ENCODE measurements at places on chromosomes 1 and 21.
A peak's percentile ranks its signal among the peaks of the same experiment; 100 is the strongest.

DNA sequence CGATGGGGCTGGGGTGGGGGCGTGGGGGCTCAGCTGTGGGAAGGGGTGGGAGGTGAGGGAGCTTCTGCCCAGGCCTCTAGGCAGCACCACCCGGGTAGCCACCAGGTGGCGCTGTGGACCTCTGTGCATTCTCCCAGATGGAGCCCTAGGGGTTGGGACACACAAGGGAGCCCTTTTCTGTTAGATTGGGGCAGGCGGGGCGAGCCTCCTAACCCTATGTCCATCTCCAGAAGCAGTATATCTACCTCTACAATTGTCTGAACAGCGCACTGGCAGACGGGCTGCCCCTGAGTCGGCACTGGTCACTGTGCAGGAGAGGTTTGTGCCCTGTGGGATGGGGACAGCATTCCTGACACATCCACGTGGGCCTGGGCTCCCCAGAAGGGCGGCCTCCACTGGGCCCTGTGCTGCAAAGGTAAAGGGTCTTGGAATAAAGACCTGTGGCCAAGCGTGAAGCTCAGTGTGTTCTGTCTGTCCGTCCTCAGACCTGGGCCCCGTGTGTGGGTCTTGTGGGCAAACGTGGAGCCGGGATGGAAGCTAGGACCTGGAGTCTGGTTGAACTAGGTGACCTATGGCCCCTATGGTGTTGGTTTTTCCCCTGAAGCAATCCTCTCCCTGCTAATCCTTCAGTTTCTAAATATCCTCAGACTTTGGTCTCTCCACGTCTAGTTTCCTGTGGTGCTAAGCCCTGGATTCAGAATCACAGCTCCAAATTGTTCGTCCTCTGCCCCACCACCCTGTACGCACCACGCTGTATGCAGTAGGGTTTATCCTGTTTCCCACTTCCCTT is 4.4 kb upstream of the LGR6 start:
- DNase-seq, result peak; percentile 74

- DNase-seq, result no peak
These were observed 12.2 kb downstream of the DSTYK start for GRCh38 chr1:205199090-205199930.

- DNase-seq, result no peak
These were observed at the start of gene PTGFRN for GRCh38 chr1:116909512-116910378. PTGFRN (plus strand) TSS chr1:116909916; CDS start chr1:116910204, 288 bp downstream.

- DNase-seq, result no peak
These were observed 221.6 kb downstream of the BRINP2 start for GRCh38 chr1:177392336-177392735.

DNA sequence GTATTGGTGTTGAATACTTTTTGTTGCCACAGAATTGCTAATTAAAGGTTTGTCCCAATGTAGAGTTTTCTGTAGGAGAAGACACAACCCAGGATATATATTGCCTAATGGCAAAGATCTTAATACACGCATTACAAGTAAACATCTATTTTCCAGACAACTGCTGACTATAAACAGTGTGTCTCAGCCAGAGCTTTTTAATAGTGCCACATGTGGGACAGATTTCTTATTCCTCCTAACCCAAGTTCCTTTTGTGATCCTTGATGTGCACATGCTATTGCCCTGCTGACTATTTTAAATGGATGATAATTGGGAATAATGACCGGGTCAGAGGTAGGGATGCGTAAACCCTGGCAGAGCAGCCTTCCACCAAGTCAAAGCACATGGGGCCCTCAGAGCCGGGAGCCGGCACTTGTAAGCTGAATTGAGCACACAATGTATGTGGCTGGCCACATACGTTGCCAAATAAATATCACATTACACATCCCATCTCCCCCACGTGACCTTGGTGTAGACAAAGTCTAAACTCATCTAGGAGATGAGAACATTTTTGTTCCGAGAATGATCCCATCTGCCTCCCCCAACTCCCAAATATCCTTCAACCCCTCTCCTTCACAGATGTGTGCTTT is 209.8 kb upstream of the NFIA start:
- no peak for DNase-seq

- DNase-seq, result no peak
These were observed 39.1 kb upstream of the LRRC3 start for GRCh38 chr21:44416193-44416592.

- no peak for DNase-seq
These were observed 12.2 kb downstream of the LORICRIN start for GRCh38 chr1:153271711-153272110.

DNA sequence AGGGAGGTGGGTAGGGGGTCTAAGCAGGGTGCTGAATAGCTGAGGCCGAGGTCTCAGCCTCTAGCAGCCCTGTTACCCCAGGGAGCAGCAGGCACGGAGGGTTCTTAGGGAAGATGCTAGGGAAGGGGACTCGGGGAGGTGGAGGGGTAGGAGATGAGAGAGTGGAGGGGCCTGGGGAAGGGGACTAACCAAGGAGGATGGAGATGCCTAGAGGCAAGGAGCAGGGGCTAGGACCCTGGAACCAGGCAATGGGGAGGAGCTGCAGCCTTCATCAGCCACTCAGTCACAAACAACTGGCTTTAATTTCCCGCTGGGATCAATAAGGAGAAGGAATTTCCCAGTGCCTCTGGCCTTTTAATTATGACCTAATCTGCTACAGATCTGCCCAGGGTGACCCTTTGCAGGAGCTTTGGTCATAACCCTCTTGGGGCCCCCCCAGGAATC is 2.9 kb upstream of the CRABP2 start:
- DNase-seq, result no peak

- DNase-seq, result no peak
These were observed 167.5 kb downstream of the CLIC6 start for GRCh38 chr21:34836103-34836932.

- DNase-seq, result no peak
These were observed 6.8 kb downstream of the RGS5 start for GRCh38 chr1:163195728-163196448.

DNA sequence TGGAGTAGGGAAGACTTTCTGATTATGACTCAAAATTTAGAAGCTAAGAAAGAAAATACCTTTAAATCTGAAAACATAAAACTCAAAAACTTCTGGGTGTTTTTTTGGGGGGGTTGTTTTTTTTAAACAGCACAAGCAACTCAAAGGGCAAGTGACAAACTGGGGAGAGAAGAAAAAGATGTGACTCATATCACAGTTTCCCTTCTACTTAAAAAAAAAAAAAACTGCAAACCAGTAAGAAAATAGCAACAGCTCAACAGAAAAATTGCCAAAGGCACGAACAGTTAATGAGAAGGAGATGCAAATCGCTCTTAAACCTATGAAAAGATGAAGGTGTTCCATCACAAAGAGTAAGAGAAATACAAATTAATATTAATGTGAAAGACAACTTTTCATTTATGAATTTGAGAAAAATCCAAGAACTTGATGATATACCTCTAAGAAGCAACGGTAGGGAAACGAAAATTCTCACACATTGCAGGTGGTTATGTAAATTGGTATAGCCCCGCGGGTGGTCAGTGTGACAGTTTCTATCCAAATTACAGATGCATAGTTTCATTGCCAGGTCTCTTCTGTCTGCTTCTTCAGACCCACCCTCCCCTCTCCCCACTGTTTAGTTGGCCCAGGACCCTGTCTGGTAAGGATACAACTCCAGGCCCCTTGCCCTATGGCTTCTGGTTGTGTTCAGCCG is 9.0 kb downstream of the IFNAR2 start:
- DNase-seq, result no peak

GRCh38 chr1:167158111-167158812 is 62.4 kb upstream of the POU2F1 start:
- no peak for DNase-seq

DNA sequence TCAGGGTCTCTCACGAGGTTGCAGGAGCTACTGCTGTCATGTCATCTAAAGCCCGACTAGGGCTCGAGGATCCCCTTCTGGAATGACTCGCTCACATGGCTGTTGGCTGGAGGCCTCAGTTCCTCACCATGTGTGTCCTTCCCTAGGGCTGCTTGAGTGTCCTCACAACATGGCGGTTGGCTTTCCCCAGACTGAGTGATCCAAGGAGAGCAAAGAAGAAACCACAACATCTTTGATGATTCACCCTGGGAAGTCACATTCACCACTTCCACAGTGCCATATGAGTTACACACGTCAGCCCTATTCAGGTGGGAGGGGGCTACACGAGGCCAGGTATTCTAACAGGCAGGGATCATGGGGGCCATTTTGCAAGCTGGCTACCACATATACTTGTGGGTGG is 64.9 kb downstream of the FHAD1 start:
- no peak for DNase-seq

GRCh38 chr1:207259391-207259790 is 62.1 kb upstream of the CD55 start:
- DNase-seq, result no peak

DNA sequence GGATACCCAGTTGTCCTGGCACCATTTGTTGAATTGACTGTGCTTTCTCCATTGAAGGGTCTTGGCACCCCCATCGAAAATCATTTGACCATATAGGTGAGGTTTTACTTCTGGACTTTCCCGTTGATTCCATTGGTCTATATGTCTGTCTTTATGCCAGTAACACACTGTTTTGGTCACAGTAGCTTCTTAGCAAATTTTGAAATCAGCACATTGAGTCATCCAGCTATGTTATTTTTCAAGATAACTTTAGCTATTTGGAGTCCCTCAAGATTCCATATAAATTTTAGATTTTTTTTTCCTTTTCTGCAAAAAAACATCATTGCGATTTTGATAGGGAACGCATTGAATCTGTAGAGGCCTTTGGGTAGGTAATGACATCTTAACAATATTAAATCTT is 235.6 kb downstream of the SMYD3 start:
- DNase-seq, result no peak

GRCh38 chr21:33643658-33644311 is 1.5 kb downstream of the ITSN1 start:
- no peak for DNase-seq

- DNase-seq, result peak; percentile 16
These were observed 13.2 kb upstream of the PRMT2 start for GRCh38 chr21:46622226-46622625.

DNA sequence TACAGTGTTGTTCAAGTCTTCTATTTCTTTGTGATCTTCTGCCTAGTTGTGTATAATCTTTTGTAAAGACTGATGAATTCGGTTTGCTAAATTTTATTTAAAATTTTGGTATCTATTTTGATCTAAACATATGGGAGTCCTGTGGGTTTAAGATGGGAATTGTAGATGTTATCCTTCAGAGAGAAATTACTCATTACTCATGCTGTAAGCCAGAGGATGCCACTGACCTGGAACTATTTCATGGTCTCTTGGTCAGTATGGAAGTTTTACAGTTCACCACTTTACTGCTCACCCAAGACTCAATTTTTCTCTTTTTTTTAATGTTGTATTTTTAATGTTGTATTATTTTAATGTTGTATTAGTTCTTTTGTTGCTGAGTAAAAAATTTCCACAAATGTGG is 138.6 kb upstream of the B3GALT2 start:
- no peak for DNase-seq

GRCh38 chr1:108817016-108817415 is 39.9 kb downstream of the AKNAD1 start:
- no peak for DNase-seq

DNA sequence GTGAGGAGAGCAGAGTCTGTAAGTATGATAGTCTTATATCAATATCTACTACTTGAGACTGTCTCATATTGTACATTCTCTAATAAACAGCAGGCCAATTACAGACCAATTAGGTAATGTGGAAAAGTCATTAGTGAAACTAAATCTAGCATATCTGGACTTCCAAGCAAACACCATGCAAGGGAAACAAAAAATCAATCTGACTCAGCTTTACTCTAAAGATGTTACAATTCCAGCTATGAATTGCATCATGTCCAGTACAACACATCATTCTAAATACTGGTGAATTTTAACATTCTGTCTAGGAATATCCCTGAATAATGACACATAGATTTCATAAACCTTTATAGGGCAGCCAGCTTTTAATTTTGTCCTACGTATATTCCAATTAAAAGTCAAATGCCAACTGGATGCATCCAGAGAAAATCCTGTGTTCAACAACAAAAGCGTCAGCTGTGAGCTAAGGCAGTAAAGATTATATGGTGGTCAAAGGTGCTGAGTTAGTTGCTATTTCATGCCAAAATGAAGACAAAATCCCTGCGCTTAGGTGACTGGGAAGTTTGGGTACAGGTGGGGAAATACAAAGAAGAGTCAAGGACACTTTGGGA is 159.3 kb downstream of the TTLL7 start:
- no peak for DNase-seq

DNA sequence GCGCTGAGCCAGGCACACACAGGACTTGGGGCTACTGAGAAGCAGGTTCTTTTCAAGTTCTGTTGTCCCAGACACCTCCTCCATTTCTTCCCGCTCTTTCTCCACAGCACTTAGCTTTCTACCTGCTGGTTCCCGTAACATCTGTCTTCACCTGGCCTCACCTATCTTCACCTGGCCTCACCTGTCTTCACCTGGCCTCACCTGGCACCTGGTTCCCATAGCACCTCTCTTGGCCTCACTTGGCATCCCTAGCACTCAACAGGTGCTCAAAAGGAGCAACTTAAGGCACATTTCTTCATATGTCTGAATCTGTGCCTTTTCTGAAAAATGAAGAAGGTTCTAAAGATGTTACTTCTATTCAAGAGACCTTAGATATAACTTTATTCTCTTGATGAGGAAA is 10.4 kb downstream of the KCNK1 start:
- no peak for DNase-seq

GRCh38 chr21:44370027-44370735 is 16.8 kb downstream of the TRPM2 start:
- no peak for DNase-seq

GRCh38 chr1:26119892-26120608 is 8.4 kb downstream of the PDIK1L start:
- DNase-seq, result no peak

DNA sequence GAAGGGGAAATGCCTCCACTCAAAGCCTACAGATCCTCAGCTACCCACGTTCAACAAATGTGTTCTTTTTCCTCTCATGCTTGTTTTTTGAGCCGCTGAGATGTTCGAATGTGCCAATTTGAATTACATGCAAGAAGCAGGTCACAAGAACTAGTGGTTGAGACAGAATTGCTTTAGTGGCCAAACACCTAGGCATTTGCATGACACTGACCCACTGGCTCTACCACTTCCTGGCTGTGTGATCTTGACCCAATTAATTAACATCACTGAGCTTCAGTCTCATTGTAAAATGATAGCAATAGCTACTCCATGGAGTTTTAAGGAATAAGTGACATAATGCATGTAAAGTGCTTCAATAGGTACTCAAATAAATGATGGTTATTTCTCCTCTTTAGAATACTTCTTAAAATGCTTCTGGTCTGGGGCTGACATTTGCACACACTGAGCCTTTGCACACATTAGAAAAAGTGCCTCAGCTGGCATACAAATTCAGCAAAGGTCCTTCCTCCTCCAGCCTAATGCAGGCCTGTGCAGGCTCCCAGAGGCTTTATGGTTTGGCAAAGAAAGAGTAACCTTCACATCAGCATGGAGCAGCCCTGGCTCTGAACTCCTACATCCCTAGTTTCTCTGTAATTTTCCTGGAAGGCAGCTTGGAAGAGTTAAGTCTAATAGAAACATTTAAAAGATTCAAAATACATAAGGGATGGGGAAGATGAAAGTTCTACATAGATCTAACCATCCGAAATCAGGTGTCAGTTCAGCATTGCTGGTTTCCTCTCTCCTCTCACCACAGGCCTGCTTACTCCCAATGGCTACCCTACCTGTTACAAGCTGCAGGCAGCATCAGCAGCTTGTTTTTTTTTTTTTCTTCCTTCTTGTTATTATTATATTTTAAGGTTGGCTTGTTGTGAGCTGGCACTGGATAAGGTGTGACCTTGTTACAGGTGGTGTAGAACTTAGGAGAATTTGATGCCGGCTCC is 107.4 kb downstream of the TBX19 start:
- no peak for DNase-seq

All from stimulated activated CD8-positive, alpha-beta memory T cell treated with anti-CD3 and anti-CD28 coated beads, Interleukin-2, amount 100 ng/mL, for 1 hour (primary cell).